ENCODE measurements at places on chromosomes 11 and 22.
A peak's percentile ranks its signal among the peaks of the same experiment; 100 is the strongest.

- peak; percentile 72 for DNase-seq
These were observed 8.6 kb downstream of the DNHD1 start for GRCh38 chr11:6505577-6506240.

DNA sequence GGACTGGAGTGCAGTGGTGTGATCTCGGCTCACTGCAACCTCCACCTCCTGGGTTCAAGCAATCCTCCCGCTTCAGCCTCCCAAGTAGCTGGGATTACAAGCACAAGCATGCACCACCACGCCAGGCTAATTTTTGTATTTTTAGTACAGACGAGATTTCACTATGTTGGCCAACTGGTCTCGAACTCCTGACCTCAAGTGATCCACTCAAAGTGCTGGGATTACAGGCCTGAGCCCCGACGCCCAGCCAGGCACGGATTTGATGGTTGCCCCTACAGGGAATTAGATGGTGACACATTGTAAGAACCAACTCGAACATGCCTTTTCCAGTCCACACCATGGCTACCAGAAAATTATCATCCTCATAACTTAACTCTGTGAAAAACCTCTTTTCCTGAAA lies 26.8 kb upstream of the RTL6 start:
- DNase-seq, result peak; percentile 20

DNA sequence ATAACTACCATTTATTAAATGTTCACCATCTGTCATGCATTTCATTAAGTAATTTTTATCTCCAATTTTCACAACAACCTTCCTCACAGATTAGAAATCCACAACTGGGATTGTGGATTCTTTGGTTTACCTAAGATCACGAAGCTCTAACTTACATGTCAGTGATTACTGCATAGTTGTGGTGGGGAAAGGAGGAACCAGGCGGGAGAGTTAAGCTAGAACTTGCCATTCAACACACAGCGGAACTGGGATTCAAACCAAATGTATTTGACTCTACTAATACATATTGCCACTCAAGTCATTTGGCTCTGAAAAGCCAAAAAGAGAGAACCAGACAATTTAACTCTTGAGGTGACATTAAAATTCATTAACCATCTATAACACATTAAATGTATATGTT lies 10.4 kb upstream of the LAYN start:
- no peak for DNase-seq

- DNase-seq, result peak; percentile 63
These were observed 4.8 kb upstream of the ARHGEF12 start for GRCh38 chr11:120331301-120331996.

- DNase-seq, result no peak
These were observed 114.7 kb downstream of the CSTPP1 start for GRCh38 chr11:47051217-47051616.

GRCh38 chr11:118247041-118247440 lies 5.1 kb downstream of the MPZL3 start:
- no peak for DNase-seq

DNA sequence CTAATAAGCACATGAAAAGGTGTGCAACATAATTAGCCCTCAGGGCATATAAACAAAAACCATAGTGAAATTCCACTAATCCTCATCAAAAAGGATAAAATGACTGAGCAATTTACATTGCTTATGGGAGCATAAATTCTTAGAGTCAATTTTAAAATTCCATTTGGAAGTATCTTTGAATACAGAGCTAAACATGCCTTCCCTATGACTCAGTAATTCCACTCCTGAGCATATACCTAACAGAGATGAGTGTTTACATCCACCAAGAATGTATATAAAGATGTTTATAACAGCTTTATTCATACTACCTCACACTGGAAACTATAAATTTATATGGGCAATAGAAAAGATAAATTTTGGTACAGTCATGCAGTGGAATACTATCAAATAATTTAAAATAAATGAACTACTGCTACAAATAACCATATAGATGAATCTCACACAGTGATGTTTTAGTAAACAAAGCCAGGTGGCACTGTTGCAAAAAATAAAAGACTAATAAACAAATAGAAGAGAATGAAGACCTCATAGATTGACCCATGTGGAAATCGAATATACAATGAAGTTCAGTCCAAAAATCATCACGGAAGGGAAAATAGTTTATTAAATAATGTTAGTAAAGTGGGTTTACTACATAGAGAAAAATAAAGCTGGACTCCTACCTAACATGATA lies 8.2 kb upstream of the OR2D2 start:
- DNase-seq, result no peak

DNA sequence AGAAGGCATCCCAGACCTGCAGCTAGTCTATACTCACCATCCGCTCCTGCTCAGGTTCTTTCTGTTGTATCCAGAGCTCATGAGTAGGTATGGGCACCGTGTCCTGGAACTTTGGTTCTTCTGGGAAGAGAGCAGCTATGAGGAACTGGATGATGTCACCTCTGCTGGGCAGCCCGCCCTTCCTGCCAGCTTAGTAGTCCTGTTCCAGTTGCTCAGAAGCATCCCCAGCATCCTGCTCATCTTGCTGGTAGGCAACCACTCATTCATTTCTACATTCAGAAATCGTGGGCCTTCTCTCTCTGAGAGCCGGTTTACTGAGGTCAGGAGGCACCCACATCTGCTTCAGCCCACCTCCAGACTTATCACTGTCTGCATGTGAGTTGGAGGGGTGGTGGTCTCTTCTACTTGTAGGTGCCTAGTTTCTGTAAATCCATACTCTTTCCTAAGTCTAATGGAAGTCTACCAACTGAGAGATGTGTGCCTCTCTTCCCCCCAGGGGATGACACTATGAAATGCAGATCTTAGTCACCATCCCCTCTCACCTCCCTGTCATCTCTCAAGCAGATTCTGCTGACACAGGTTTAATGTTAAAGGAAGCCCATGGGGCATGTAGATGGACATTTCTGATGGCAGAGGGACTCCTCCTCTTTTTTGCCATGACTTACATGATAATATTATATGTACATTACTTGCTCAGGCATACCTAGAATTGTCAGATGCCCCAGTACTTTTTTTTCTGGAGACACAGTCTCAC lies 29.6 kb upstream of the CCDC134 start:
- DNase-seq, result no peak

GRCh38 chr11:28146123-28146751 lies 38.0 kb downstream of the METTL15 start:
- peak; percentile 57 for DNase-seq

DNA sequence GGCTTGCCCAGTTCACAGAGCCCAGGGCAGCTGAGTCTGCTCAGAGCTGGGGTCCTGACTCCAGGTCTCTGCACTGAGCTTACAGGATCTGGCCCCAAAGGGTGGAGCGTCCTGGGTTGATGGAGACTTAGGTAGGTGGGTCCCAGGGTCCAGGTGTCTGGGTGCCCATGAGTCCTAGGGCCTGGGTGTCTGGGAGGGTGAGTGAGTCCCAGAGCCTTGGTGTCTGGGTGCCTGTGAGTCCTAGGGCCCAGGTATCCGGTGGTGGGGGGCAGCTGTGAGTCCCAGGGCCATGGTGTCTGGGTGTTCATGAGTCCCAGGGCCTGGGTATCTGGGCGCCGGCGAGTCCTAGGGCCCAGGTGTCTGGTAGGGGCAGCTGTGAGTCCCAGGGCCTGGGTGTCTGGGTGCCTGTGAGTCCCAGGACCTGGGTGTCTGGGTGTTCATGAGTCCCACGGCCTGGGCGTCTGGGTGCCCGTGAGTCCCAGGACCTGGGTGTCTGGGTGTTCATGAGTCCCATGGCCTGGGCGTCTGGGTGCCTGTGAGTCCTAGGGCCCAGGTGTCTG lies 1505.6 kb downstream of the BRD1 start:
- DNase-seq, result no peak

DNA sequence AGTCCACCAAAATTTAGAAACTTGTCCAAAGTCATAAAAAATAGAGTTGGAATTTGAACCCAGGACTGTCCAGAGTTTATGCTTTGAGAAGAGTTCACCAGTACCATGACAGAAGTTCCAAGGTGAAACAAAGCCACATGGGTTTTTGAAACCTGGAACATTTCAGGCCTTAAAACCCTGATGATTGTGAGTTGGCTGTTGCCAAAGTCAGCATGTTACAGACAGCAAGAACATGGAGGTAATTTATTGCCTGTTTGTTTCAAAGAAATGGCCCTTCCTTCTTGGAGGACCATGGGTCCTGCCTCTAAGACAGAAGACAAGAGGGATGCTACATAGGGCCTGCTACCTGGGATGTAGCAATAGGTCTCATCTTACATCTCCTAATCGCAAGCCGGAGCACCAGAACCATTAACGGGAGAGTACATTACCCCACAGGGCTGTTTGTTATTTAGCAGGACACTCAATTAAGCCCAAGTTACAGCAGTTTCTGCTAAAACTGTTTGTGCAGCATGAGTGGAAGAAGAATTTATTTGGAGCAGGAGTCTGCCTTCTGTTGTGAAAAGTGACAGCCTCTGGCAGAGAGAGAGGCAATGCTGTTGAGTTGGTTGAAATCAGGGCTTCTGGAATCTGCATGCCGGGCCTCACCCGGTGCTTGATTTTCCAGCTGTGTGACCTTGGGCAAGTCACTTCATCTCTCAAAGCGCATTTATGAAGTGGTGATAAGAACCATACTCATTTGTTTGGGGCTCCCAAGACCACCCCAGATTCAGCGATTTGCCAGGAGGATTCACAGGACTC lies 136.2 kb downstream of the LDLRAD3 start:
- no peak for DNase-seq

DNA sequence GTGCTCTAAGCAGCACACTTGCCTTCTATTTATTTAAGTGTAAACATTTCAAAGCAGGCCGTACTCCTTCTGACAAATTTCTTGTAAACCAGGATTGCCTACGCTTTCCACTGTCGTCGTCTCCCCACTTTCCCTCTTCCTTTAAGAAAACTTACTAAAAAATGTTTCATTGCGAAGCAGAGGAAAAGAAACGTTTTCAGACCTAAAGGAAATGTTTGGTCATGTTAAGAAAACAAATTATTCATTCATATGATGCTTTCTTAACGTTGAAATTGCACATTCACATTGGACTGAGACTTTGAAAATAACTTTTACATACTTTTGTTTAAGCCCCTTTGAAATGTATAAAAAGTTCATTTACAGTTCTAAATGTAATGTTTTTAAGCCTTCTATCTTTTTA lies 106.0 kb downstream of the EMSY start:
- no peak for DNase-seq

DNA sequence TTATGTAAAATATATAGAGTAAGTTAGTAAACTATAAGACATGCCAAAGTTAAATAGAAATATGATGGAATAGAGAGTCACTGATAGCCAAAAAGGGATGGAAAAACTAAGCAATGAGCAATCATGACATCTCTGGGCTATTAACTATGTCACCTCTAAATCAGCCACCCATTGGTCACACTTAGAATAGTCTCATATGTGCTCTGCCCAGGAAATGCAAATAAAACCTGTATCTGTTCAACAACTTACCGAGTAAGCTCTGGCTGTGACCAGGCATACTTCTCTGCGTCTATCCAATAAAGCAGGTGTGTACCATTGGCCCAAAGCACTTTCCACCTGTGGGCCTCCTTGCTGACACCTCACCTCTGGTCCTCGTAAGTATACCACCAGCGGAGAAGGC lies 1.6 kb upstream of the ARL14EP start:
- no peak for DNase-seq

DNA sequence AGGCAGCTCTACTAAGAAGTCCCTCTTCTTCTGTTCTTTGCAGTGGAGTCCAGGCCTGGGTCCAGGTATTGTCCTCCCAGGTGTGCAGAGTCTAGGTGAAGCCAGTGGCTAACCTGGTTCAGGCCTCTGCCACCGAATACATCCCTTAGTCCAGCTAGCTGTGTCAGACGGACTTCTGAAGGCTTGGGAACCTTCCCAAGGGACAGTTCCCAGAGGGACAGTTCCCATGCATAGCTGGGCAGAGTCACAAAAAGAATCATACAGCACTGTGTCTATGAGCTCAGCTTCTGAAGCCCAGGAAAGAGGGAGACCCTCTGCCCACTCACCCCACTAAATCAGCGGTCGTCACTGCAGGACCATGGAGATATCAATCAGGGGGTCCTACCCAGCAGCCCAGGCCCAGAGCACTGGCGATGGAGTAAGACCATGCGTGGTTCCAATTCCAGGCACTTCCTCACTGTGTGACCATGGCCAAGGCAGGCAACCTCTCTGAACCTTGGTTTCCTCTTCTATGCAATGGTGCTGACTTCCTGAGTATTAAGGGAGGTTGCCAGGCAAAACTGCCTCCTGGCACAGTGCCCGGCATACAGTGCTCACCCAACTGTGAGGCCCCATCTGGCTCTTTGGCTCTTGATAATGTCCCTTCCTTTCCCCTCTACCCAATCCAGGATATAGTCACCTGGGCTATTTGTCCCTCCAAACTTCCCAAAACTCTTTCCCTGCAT lies 3.4 kb downstream of the MS4A10 start:
- DNase-seq, result no peak

GRCh38 chr22:28021116-28021997 lies 102.3 kb upstream of the PITPNB start:
- no peak for DNase-seq

DNA sequence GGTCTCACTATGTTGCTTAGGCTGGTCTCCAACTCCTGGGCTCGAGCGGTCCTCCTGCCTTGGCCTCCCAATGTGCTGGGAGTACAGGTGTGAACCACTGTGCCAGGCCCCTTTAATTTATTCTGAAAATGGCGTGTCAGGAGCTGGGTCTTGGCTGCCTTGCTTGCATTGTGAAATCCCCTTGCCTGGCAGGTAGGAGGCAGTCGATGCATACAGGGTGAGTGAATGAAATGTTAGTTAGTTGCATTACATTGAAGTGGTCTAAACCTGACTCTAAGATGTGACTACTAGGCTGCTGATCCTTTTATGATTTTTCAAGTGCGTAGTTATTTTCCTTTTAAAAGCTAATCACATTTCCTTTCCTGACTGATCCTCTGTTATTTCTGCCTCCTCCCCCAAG lies 42.9 kb downstream of the PARVB start:
- DNase-seq, result no peak

- peak; percentile 47 for DNase-seq
These were observed 44.9 kb upstream of the VSTM5 start for GRCh38 chr11:93895106-93895862.

- no peak for DNase-seq
These were observed 11.4 kb downstream of the PAX6 start for GRCh38 chr11:31799435-31800397.

GRCh38 chr22:39379756-39380730 lies 19.5 kb upstream of the TAB1 start:
- no peak for DNase-seq

- DNase-seq, result no peak
These were observed 15.4 kb downstream of the BMAL1 start for GRCh38 chr11:13292970-13293369.

DNA sequence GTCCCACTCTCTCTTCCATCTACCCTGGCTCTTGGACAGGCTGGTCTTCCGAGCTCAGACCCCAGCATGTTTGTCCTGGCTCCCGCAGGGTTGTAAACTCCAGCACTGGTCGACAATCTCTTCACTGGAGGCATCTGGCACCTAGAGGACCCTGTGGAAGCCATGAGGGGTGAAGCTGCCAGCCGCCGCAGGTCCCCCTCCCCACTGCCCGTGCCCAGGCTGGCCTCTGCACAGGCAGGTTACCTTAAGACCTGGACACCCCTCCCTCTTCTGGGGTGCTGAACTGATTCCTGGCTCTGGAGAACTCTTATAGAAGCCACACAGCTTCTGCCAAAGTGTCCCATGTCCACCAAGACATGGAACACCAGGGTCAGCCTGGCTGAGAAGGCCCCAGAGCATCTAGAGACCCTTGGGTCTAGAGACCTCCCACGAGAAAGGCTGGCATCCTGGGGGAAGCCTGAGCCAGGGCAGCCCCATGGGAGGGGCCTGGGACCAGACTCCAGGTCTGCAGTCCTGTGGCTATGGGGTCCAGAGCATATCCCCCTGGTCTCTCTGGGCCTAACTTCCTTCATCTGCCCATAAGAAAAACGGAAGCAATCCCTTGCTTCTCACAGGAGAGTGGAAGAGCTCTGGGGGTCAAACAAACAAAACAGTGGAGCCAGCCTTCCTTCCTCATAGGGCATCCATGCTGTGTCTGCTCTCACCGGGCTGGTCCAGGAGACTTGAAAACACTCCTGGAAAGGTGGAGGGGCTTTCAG lies 30.6 kb downstream of the LMO1 start:
- no peak for DNase-seq

Measured in myocyte (in vitro differentiated cells).